ENCODE measurements at places on chromosomes 2 and 18. TPM values are rescaled to one million over a fixed set of nuclear protein-coding genes. Genes with fewer than 3 reads are reported as not detected.

Gene CEP192
- 36.7 TPM for total RNA-seq

Gene TFCP2L1
- total RNA-seq = not detected

GRCh38 chr2:169415233-169415748, 53.0 kb upstream of the LRP2 start:
- H3K36me3 ChIP-seq = no peaks in the 10 kb centered on the region
- DNase-seq = no peak
- H3K27ac ChIP-seq = no peak overlapping the region
- no peak overlapping the region for H3K4me3 ChIP-seq
- peaks cover 32% of the 10 kb centered on the region for H3K27me3 ChIP-seq

DNA sequence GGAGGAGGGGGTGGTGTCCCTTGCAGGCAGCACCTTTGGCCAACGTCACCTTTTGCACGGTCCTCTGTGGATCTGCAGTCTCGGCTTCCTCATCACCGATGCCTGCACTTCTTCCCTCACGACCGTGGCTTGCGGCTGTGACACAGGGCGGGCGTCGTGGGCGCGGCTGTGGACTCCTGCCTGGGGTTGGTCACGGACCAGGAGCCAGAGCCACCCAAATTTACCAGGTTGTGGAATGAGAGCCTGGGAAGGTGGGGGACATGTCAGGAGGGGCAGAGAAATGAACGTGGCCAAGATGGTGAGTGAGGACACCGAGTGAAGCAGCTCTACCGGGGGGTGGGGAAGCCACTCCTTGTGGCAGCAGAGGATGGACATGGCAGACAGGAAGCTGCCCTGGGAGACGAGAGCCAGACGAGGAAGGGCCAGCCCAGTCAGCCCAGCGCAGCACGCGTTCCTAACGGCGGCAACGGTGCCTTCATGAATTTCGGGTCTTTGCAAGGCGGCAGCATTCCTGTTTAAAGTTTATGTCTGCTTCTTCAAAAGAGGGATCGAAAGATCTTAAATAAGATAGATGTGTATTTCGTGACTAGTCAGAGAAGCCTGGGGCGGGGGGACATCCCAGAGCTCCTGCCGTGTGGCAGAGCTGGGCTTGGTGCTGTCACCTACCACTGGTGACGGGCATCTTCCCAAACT, 84.2 kb downstream of the LRRFIP1 start:
- peaks cover 76% of the 10 kb centered on the region for H3K4me1 ChIP-seq
- no peaks in the 10 kb centered on the region for H3K36me3 ChIP-seq
- H3K27me3 ChIP-seq = no peaks in the 10 kb centered on the region
- peak overlapping the region; percentile 19 for H3K27ac ChIP-seq

DNA sequence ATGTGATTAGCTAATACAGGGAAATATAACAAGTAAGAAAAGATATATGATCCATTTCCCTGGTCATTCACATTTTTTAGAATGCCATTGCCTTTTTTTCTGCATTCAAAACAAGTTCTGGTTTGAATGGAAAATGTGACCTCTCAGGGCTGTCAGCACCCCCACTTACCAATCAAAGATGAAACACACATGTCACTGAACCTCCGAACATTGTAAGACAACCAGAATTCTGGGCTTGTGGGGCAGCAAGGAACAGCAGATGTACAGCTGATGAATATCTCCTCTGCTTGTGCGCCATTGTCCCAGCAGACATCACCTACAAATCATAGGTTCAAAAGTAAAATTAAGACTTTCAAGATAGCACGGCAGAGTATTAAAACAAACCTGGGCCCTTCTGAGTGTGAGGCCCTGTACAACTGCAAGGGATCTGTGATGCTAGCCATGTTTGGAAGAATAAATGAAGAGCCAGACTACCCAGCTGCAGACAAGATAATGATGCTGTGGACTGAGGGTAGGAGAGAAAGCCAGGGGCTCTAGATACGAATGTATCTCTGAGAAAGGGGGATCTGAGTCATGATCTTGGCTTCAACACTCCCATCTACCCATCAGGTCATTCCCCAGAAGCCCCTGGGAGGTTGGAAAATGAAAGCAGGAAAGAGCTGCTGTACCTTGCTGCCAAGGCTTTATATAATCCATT, 108.7 kb upstream of the SERTAD2 start:
- DNase-seq = no peak
- no peaks in the 10 kb centered on the region for H3K36me3 ChIP-seq
- no peaks in the 10 kb centered on the region for H3K27me3 ChIP-seq
- peaks cover 8% of the 10 kb centered on the region for H3K4me1 ChIP-seq
- no peak overlapping the region for H3K4me3 ChIP-seq

DNA sequence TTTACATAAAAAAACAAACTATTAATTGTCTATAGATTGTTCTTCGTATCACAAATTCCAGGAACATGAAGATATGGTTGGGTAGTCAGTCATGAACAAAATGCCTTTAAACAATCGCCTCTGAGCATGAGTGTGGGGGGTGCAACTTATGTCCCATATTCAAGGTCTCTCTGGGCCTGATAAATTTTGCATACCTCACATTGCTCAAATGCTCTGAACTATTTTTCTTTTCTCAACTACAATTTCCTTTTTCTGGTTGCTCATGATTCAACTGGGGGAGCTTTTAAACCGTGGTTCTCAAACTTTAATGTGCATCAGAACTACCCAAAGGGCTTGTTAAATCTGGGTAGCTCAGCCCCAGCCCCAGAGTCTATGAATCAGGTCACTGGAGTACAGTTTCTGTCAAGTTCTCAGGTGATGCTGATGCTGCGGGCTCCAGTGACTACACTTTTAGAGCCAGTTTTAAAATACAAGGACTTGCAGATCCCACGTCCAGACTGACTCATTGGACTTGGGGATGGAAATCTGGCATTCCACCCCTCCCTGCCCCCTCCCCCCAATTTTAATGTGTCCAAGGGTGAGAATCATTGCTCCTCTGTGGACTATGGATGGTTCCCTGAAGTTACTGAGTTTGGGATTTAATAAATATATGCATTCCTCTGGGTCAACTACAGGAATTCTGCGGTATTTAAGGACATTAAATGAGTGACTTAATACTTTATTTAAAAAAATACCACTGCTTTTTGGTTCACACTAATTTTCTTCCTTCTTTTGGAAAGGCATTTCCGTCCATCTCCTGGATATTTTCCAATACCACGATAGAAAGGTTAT, 1.5 kb upstream of the GPD2 start:
- H3K27ac ChIP-seq = peak overlapping the region; percentile 76
- no peaks in the 10 kb centered on the region for H3K27me3 ChIP-seq
- H3K4me1 ChIP-seq = peaks cover 17% of the 10 kb centered on the region
- DNase-seq = no peak
- H3K36me3 ChIP-seq = no peaks in the 10 kb centered on the region

- H3K27me3 ChIP-seq = peaks cover 11% of the 10 kb centered on the region
- no peak for DNase-seq
- H3K36me3 ChIP-seq = no peaks in the 10 kb centered on the region
- H3K4me3 ChIP-seq = no peak overlapping the region
Measured at GRCh38 chr18:79868168-79868784, 70.5 kb downstream of the KCNG2 start.

- no peaks in the 10 kb centered on the region for H3K36me3 ChIP-seq
- DNase-seq = no peak
- no peak overlapping the region for H3K4me3 ChIP-seq
- no peak overlapping the region for H3K27ac ChIP-seq
Measured at GRCh38 chr2:30216157-30216556, 15.2 kb upstream of the LBH start.

- no peak overlapping the region for H3K4me3 ChIP-seq
- no peaks in the 10 kb centered on the region for H3K27me3 ChIP-seq
- peaks cover 14% of the 10 kb centered on the region for H3K36me3 ChIP-seq
- H3K27ac ChIP-seq = no peak overlapping the region
- DNase-seq = no peak
Measured at GRCh38 chr2:74474899-74475298, 2.4 kb upstream of the MRPL53 start.

Data from naive thymus-derived CD8-positive, alpha-beta T cell (primary cell).